ENCODE measurements at places on chromosomes 7 and 10. TPM values are rescaled to one million over a fixed set of nuclear protein-coding genes. Genes with fewer than 3 reads are reported as not detected.

Gene ARMH3
- total RNA-seq, result 9.3 TPM

Gene ARMC3
- not detected for total RNA-seq

Gene PHYHIPL
- not detected for total RNA-seq

Gene GARIN1A
- 0.52 TPM for total RNA-seq

Gene IDI2
- not detected for total RNA-seq

Gene DNAJC30
- 1.9 TPM for total RNA-seq

Measured in bronchial smooth muscle cell (primary cell).